ENCODE measurements at places on chromosomes 13 and 19. TPM values are rescaled to one million over a fixed set of nuclear protein-coding genes. Genes with fewer than 3 reads are reported as not detected.
A peak's percentile ranks its signal among the peaks of the same experiment; 100 is the strongest.

DNA sequence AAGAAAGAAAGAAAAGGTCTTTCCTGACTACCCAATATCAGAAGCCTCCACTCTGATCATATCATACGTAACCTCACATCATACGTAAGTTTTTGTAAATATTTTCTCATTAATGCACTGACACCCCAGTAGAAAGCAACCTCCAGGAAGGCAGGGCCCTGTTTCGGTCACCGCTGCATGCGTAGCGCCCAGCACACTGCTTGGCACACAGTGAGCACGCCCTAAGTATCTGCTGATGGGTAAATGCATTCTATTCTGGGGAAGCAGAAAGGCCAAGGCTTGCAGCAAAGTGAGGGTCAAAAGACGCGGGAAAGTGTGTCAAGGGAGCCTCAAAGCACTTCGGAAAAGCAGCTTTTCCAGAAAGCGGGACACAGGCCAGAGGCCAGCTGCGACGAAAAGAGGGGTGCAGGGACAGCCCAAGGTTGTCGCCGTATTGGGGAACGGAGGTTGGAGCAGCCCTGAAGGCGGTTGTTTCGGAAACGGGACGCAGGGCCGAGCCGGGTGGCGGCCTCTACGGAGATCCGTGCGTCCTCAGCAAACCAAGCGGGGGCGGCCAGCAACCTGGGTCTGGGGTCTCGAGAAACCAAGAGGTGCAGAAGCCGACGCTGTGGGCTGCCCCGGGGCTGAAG lies 463 bp downstream of the SUGP1 start:
- peak overlapping the region; percentile 97 for H3K4me3 ChIP-seq
- H3K27me3 ChIP-seq, result no peaks in the 10 kb centered on the region

DNA sequence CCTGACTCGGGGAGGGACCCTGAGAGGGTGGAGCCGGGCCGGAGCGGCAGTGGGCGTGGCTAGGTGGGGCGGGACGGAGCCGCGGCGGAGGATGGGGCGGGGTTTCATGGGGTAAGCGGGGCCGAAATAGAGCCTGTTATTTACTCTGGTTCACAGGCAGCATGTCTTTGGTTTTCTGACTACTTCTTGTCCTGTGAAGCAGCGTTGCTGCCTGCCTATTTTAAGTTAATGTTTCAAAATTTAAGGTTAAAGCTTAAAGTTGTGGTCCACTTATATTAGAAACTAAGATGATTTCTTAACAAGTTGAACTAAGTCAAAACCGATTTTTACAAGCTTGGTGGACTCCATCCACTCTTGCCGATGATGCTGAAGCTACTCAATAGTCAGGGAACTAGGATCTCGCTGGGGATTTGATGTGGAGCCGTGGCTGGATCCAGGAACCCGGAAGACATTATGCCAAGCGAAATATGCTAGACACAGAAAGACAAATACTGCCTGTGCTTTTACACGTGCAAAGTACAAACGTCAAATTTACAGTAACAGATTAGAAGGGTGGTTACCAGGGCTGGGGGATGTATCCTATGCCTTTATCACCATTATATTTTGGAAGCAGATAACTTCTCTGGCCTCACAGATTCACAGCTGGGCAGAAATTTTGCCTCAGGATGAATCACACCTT lies 433 bp upstream of the ZNF616 start:
- no peaks in the 10 kb centered on the region for H3K27me3 ChIP-seq
- no peak for DNase-seq
- peak overlapping the region; percentile 45 for H3K27ac ChIP-seq
- no peaks in the 10 kb centered on the region for H3K36me3 ChIP-seq

DNA sequence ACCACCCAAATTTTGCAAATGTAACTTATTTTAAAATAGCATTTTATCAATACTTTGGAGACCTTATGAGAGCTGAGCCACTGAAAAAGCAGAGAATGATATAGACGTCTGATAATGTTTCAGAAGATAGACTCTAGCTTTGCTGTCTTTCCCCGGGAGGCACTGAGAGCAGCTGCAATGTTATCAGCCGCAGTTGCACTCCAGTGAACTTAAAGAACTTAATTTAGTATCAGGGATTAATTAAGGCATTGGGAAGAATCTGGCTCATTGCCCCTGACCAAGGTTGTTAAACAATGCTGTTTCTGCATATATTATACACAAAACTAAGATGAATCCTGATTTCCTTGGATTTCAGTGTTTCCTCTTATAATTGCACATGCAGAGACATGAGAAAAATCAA lies 75.7 kb upstream of the SGCG start:
- H3K27me3 ChIP-seq, result no peaks in the 10 kb centered on the region
- H3K4me3 ChIP-seq, result no peak overlapping the region
- H3K4me1 ChIP-seq, result no peaks in the 10 kb centered on the region
- H3K27ac ChIP-seq, result no peak overlapping the region

- H3K4me1 ChIP-seq, result no peaks in the 10 kb centered on the region
- peak; percentile 61 for DNase-seq
- H3K36me3 ChIP-seq, result no peaks in the 10 kb centered on the region
- no peaks in the 10 kb centered on the region for H3K27me3 ChIP-seq
- peak overlapping the region; percentile 73 for H3K27ac ChIP-seq
These were observed 6.7 kb downstream of the NAPSA start for GRCh38 chr19:50358483-50359327.

Gene ZNF17
- 6.2 TPM for total RNA-seq
